ENCODE measurements at places on chromosomes 2 and 18.

GRCh38 chr2:217409949-217410680 is 550.3 kb upstream of the TNP1 start:
- H3K4me3 ChIP-seq, result no peak overlapping the region
- no peak overlapping the region for H3K27ac ChIP-seq
- DNase-seq, result no peak

GRCh38 chr2:29139152-29139551 is 23.9 kb downstream of the CLIP4 start:
- no peak overlapping the region for H3K27ac ChIP-seq
- DNase-seq, result no peak
- H3K27me3 ChIP-seq, result no peaks in the 10 kb centered on the region
- no peak overlapping the region for H3K4me3 ChIP-seq
- no peaks in the 10 kb centered on the region for H3K4me1 ChIP-seq
- H3K36me3 ChIP-seq, result no peaks in the 10 kb centered on the region

DNA sequence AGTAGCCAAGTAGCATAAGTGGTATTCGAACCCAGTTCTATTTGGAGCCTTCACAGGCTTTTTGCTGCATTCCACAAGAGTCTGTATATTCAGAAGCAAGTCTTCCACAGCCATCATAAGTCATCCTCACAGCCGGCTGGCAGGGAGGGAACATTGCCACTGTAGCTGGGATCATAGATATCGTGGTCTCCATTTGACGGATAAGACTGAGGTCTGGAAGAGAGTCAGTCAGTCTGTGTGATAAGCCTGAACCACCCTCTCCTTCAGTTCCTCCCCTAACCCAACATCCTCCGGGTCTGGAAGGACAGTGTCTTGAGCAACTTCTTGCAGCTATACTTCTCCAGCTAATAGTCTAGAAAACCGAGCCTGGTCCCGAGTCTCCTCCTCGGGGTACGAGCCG is 17.0 kb upstream of the C1QL2 start:
- no peak overlapping the region for H3K27ac ChIP-seq
- no peaks in the 10 kb centered on the region for H3K27me3 ChIP-seq
- H3K4me3 ChIP-seq, result no peak overlapping the region

DNA sequence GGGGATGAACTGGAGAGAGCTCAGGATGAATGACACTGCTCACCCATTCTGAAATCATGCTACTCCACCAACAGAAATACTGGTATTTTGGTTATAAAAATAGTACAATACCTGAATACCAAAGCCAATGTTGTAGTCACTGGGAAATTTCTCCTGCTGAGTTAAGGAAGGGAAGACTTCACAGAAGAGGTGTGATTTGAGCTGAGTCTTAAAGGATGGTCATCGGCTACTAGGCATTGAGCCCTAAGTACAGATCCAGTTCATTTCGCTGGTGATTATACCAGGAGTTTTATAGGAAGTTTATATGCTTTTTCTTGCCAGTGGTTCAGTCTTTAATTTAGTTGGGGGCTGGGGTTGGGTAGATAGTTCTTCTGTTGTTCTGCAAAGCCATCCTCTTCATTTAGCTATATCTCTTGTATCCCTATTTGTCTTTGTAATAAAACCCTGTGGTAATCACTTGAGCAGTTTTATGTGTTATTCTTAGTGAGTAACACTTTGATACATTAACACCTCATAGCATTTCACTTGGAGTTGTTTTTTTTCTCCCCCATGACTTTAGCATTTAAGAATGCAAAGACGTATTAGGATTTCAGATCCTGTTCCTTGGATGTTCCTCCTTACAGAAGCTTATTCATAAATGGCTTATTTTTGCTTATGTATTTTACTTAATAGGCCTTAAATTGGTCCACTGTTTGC is 239.9 kb upstream of the FOSL2 start:
- no peak overlapping the region for H3K4me3 ChIP-seq
- no peaks in the 10 kb centered on the region for H3K36me3 ChIP-seq
- H3K27me3 ChIP-seq, result no peaks in the 10 kb centered on the region
- DNase-seq, result no peak
- H3K27ac ChIP-seq, result no peak overlapping the region

DNA sequence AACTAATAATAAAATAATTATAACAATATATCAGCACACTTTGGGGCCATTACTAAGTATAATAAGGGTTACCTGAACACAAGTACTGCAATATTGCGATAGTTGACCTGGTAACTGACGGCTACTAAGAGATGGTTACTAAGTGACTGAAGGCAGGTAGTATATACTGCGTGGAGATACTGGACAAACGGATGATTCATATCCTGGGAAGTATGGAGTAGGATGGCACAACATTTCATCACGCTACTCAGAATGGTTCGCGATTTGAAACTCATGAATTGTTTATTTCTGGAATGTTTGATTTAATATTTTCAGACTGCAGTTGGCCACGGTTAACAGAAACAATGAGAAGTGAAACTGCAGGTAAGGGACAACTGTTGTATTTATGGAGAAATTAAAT is 39.5 kb upstream of the FLACC1 start:
- H3K27me3 ChIP-seq, result no peaks in the 10 kb centered on the region
- no peaks in the 10 kb centered on the region for H3K4me1 ChIP-seq
- no peak for DNase-seq

DNA sequence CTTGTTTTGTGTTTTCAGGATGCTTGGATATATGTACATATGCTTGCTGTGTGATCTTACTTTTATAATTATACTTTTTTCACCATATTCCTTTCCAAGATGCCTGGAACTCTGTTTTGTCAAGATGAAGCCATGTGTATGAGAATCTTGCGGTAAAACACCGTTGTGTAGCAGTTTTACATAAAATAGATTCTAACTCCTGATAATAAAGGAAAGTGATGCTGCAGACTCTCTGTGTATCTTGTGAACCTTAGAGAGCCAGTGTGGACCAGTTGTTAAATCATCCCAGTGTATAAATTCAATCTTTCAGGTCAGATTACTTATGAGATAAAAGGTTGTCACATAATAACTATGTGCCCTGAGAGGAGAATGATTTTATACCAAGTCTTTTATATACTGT is 12.5 kb upstream of the ITGA4 start:
- no peaks in the 10 kb centered on the region for H3K27me3 ChIP-seq
- H3K36me3 ChIP-seq, result no peaks in the 10 kb centered on the region
- no peak overlapping the region for H3K4me3 ChIP-seq
- no peak overlapping the region for H3K27ac ChIP-seq
- no peak for DNase-seq
- peaks cover 7% of the 10 kb centered on the region for H3K4me1 ChIP-seq

DNA sequence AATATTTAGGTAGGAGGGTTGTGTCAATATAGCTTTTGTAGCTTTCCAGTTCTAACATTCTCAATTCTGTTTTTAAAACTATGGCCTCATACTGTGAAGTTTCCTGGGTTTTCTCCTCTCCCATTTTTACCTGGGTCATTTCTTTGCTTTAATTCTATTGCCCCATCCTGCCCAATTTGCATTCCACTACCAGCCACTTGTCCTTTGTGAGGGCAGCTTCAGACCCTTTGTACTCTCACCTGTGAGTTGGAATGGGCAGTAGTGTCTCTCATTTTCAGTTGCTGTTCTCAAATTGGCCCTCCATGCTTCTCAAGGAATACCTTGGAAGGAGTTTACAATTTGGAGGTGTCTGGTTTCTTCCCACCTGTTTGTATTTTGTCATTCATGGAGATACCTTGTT is 108.4 kb downstream of the CAMKMT start:
- no peak for DNase-seq
- no peak overlapping the region for H3K4me3 ChIP-seq
- no peaks in the 10 kb centered on the region for H3K27me3 ChIP-seq
- peaks cover 5% of the 10 kb centered on the region for H3K4me1 ChIP-seq
- no peak overlapping the region for H3K27ac ChIP-seq
- H3K36me3 ChIP-seq, result peaks cover 6% of the 10 kb centered on the region

- no peaks in the 10 kb centered on the region for H3K36me3 ChIP-seq
- H3K4me3 ChIP-seq, result no peak overlapping the region
- no peaks in the 10 kb centered on the region for H3K4me1 ChIP-seq
- no peaks in the 10 kb centered on the region for H3K27me3 ChIP-seq
- DNase-seq, result no peak
Measured at GRCh38 chr2:235630718-235631296, 137.0 kb downstream of the AGAP1 start.

- H3K4me1 ChIP-seq, result no peaks in the 10 kb centered on the region
- H3K27ac ChIP-seq, result no peak overlapping the region
- H3K36me3 ChIP-seq, result no peaks in the 10 kb centered on the region
- no peak overlapping the region for H3K4me3 ChIP-seq
- no peak for DNase-seq
Measured at GRCh38 chr2:81196933-81197628, 892.5 kb upstream of the LRRTM1 start.

DNA sequence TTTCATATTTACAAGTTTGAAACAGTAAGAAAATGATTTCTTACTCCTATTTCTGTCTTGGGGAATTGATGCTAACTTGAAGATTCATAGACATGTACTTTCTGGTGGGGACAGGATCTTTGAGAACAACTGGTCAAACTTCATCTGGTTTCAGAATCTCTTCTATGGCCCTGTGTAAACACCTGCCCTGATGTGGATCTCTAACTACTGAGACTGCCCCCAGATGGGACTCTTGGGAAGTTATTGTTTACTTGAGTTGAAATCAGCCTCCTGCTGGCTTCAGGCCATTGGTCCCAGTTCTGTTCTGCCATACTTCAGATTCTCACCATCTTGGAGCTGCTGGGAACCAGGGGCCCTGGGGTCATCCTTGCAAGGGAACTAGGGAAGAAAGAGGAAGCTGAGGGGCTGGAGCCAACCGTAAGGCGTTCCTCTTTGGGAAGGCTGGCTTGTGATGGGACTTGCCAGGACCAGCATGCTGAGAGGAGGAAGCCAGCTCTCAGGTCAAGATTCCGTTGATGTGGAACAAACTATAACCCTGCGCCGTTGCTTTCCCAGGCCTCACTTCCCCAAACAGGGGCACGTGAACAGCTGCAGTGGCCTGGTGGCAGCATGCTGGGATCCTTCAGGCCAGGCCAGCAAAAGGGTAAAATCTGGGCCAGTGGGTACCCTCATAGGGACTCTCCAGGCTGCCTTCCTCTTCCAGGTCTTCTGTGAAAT is 135.5 kb upstream of the CXCR4 start:
- DNase-seq, result no peak
- peaks cover 8% of the 10 kb centered on the region for H3K4me1 ChIP-seq
- no peak overlapping the region for H3K27ac ChIP-seq
- no peaks in the 10 kb centered on the region for H3K36me3 ChIP-seq

Data from neural progenitor cell (in vitro differentiated cells).